ENCODE measurements at places on chromosomes 5 and 9.

GRCh38 chr9:93589688-93590087 is 13.3 kb downstream of the PHF2 start:
- no peak for DNase-seq

DNA sequence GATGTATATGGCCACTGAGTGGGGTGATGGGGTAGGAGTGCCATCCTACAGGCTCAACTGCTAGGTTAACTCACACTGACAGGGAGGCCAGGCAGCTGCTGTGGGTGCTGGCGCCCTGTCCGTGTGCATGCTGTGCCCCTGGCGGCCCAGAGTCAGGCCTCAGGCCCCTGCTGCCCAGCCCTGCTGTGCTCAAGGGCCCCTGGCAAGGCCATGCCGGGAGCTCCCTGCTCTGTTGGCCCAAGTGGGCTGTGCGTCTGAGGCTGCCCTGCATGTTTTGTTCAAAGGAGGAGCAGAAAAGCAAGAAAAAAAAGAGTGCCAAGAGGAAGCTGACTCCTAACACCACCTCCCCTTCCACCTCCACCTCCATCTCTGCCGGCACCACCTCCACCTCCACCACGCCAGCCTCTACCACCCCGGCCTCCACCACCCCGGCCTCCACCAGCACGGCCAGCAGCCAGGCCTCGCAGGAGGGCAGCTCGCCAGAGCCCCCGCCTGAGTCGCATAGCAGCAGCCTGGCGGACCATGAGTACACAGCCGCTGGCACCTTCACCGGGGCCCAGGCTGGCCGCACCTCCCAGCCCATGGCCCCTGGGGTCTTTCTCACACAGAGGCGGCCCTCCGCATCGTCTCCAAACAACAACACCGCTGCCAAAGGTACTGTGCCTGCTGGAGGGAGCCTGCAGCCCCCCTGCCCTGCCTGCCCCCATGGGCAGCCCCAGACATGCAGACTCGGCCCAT is 100.1 kb downstream of the PHF2 start:
- no peak for DNase-seq

GRCh38 chr5:60710362-60710761 is 10.4 kb upstream of the DEPDC1B start:
- no peak for DNase-seq

DNA sequence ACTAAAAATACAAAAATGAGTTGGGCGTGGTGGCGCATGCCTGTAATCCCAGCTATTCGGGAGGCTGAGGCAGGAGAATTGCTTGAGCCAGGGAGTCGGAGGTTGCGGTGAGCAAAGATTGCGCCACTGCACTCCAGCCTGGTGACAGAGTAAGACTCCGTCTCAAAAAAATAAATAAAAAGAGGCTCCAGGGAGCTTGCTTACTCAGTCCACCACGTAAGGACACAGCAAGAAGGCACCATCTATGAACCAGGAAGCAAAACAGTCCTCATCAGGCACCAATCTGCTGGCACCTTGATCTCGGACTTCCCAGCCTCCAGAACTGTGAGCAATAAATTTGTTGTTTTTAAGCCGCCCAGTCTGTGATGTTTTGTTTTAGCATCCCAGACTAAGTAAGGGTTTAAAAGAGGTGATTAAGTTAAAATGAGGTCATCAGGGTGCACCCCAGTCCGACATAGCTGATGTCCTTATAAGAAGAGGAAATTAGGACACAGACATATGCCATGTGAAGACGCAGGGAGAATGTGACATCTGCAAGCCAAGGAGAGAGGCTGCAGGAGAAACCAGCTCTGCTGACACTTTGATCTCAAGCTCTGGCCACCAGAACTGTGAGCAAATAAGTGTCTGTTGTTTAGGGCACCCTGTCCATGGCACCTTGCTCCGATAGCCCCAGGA is 45.9 kb downstream of the C9orf50 start:
- DNase-seq = no peak

DNA sequence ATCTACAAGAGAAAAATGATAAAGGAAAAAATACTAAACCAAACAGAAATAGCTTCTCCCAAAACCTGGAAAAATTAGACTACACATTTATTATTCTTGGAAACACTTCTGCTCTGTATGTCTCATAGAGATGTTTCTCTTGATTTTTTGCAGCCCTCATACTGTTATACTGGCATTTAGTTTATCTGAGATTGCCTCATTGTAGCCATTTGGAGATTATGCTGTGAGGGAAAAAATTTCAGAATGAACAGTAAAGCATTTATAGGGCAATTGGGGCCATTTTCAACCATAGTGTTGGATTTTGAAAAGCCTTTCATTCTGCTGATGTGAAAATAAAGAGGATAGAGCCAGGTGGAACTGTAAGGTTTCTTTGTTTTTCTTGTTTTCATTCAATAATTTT is 441.8 kb upstream of the RIOK2 start:
- DNase-seq = no peak

DNA sequence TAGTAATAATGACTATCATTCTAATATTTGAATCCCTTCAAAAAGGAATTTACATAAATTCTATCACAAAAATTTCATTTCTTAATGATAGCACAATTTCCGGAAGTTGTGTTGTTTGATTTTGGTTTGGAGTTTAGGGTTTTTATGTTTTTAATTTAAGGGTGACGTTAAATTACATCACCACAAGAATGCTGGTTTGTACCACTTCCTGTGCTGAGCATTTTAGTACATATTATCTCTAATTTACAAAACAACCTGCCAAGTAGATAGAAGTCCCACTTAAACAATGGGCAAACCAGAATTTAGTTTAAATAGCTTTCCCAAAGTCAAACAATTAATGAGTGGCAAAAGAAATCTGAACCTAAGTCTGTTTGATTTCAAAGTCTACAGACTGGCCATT is 63.4 kb downstream of the DENND1A start:
- DNase-seq = no peak

DNA sequence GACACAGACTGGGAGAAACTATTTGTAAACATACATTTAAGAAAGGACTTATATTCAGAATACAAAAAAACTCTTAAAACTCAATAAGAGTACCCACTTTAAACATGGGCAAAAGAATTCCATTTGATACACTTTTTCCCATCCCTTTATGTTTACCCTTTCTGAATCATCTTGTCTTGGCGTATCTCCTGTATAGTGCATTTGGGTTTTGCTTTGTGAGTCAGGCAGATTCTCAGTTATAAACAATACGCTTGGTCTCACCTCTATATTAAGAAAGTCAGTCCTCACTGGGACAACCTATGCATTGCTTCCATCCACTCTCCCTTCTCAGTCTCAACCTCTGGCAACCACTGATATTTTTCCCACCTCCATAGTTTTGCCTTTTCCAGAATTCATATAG is 27.3 kb upstream of the ADAMTS6 start:
- no peak for DNase-seq

DNA sequence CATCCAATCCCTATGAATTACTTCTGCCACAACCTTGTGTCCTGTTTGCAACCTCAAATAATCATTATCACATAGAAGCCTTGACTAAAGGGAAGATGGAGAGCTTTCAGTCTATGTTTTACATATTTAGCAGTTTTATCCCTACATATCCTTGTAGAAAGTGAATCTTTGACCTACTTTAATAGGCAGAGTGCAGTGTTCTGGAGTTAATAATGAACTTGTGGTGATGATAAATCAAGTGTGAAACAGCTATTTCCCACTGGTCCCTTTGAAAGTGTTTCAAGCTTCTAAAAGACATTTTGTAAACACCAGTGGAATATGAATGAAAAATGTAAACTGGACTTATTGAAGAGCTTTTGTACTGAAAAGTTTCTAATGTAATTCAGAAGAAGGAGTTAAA is 406.7 kb downstream of the GABRG2 start:
- no peak for DNase-seq

- no peak for DNase-seq
Observed at GRCh38 chr9:96719521-96719920, 58.4 kb downstream of the ZNF510 start.

DNA sequence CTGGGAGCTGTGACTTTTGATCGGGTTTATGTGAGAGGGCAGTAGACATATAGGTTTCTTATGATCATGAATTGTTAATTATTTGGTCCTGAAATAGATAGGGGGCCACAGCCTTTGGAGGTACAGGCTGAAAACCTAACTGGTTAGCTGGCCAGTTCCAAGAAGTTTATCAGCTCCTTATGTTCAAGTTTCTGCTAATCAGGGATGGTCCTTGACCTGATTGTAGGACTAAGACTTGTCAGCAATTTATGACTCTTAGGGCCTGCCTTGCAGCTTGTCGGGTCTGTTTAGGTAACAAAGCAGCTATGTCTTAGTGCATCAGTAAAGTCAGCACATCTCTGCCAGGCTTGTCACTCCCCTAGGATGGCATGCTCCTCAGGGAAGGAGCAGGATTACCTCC is 151.8 kb upstream of the RUSC2 start:
- no peak for DNase-seq

GRCh38 chr5:112703866-112704820 is 33.5 kb upstream of the APC start:
- no peak for DNase-seq

DNA sequence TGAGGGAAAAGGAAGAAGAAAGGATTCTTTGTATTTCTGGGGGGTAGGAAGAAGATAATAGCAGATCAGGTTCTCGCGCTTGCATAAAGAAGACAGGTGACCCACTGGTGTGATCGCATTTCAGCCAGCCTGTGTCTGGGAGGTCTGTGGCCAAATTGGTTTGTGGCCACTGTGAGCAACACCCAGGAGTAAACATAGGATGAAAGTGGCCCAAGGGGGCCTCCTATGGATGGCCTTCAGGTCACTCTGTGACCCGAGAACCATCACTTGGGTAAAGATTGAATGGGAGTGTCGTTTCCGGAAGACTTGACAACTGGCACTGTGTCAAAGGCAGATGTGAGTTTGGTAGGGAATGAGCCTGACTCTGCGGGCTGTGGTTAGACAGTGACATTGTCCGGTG is 34.2 kb downstream of the RAI14 start:
- no peak for DNase-seq

DNA sequence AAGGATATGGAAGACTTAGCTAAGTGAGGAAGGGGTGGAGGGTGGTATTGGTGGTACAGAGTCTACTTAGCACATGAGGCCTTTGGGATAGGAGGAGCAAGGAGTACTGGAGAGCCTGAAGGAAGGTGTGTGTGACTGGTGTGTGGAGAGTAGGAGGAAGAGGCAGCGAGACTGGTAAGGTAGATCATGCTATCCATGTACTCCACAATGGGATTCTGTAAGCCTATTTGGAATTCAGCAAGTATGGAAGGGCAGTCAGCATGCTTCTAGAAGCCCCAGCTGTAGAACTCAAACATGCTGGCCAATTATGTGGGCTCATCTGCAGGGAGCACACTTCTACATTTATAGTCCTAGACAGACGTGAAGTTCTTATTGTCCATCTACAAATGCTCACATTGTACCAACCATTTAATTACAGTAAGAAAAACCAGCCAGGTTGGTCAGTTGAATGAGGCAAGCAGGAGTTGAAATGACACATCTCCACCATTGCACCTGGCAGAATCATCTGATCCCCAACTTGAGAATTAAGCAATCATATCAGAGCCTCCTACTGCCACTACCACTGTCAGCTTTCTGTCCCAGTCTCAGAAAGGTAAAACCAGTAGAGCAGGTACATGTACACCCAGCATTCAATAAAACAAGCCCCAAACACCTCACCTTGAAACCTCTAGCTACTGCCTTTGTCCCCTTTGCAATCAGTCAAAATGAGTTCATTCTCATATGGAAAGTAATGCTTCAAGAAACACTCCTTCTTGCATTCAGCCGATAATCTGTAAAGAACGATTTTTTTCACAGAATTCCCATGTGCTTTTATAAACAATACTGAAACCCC is 60.9 kb upstream of the GLRX start:
- DNase-seq = no peak

- DNase-seq = no peak
Observed at GRCh38 chr5:41154491-41154890, 58.8 kb downstream of the C6 start.

DNA sequence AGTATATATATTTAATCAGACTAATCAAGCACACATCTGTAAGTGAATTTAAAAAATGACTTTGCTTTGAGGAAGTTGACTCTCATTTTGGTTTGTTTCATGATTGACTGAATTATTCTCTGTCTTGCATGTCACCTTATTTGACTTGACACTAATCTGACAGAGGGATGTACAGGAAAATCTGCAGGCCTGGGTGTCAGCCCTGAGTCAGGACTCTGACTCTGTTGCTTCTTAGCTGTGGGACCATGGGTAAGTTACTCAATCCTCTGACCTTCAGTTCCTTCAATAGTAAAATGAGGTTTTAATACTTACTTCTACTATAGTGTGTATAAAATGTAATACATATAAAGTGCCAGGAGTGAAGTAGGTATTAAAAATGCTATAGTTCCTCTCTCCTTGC is 415.9 kb downstream of the ARHGEF28 start:
- DNase-seq = no peak

GRCh38 chr5:1511651-1512540 is 11.9 kb downstream of the LPCAT1 start:
- no peak for DNase-seq

DNA sequence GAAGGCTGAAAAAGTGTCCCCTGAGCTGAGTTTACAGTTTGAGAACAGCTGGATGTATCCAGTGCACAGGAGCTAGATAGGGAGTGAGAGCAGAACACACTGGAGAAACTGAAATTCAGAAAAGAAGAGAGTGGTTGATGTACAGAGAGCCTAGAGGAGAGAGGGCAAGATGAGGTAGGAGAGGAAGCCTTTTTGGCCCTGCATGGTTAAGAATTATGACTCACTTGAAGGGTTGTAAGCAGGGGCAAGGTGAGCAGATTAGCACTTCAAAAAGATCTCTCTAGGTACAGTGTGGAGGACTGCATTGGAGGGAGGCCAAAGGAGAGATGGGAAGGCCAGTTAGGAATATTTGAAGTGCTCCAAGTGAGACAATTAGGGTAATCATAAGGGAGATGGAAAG is 25.2 kb downstream of the MCC start:
- DNase-seq = no peak

DNA sequence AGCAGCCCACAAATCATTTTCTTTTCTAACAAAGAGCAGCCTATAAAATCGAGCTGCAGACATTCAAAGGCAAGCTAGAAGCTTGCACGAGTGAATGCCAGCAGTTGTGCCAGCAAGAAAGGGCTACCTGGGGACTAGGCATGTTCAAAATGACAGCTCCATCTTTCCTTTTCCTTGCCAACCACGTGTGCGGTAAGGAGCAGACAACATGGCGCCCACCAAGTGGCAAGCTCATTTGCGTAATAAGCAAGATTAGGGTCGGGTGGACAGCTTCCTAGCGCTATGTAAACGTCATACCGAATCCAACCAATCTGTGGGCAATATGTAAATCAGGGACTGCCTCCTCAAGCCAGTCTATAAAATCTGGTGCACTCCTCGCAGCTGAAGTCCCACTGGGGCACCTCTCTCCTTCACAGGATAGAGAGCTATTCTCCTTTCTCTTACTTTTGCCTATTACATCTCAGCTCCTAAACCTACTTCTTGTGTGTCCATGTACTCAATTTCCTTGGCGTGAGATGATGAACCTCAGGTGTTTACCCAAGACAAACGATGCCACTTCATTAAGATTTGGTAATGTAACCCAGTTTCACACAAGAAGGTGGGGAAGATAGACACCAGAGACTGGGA is 22.5 kb upstream of the SPARC start:
- no peak for DNase-seq

DNA sequence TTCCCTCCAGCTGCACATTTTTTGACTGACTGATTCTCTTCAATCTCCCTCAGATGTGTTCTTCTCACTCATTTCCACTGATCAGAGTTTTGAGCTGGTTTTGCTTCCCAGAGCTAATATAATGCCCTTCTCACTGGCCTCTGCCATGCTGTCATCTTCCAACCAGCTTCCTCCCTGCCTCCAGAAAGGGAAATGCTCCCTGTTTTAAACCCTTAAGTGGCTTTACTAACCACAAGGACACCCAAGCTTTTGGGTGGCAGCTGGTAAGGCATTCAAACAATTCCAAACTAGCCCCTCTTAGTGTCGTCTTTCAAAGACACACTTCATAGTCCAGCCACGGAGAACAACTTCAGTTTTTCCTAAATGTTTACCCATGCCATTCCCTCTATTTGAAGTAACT is 172.5 kb downstream of the CRB2 start:
- DNase-seq = no peak

All from AML-193 (cell line).